Stimulated activated effector memory CD8-positive, alpha-beta T cell treated with anti-CD3 and anti-CD28 coated beads, Interleukin-12 subunit alpha, Interleukin-12 subunit beta, amount 100 ng/mL, for 72 hours (primary cell): ENCODE measurements at places on chromosomes 12 and 14.
A peak's percentile ranks its signal among the peaks of the same experiment; 100 is the strongest.

DNA sequence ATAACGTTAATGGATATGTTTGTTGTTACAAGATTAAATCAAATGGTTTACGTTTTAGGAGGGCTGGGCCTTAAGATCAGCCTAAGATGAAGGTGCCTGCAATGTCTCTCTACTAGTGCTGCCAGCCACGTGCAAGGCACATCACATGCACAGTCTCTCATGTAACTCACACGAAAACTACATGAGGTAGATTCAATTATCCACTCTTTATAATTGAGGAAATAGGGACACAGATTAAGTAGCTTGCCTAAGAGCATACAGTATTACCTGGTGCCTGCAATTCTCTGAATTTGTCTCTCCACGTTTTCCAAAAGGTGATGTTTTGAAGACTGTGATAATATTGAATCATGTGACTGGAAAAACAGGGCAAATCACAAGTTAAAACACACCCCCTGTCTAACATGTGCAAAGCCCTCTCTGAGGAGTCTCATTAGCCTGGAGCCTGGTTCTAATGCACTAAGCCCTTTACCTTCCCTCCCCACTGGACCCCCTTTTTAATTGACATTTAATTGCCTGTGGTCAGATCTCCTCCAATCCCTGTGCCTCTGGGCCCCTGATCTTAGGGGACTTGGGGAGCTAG is 14.6 kb upstream of the ATP2A2 start:
- no peak for DNase-seq

DNA sequence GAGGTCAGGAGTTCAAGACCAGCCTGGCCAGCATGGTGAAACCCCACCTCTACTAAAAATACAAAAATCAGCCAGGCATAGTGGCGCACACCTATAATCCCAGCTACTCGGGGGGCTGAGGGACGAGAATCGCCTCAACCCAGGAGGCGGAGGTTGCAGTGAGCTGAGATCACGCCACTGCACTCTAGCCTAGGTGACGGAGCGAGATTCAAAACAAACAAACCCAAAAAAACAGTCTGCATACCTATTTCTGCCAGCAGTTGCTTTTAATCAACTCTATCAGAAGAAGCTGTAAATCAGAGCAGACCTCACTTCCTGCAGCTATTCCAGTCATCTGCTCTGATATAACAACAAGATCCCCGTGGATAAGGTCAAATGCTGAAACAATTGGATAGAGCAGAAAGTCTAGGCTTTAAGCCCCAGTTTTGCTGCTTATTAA is 50.5 kb downstream of the LIMA1 start:
- DNase-seq = no peak

GRCh38 chr14:60204843-60205774 is 39.9 kb upstream of the DHRS7 start:
- no peak for DNase-seq

DNA sequence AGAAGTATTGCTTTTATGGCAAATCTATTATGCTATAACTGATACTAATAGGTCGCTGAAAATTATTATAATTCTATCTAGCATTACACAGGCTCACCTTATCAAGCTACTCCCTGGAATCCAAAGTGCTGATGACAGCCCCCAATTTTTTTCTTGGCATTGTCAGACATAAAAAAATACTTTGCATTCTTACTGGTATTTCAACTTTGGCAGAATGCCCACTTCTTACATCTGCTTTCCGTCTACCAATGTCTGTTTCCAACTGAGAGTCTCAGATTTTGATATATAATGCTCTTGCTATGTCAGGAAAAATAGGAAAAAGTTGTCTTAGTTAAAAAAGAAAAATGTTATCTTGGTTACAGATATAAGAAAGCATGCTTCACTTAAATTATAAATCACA is 615.4 kb downstream of the C12orf50 start:
- no peak for DNase-seq

DNA sequence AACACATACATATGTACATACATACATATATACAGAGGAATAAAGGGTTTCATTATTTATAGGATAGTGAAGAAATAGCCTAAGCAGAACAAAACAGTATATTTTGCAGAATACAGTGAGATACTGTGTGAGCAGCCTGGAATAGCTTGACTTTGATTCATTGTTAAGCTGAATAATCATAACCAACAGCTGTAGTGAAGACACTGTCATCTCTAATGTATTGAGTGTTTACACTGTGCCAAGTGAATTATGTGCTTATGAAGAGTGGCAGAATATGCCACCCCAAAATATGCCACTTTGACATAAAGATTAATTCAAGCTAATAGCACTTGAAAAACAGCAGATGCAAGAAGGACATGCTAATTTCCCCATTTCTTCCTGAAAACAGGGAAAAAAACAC is 48.2 kb upstream of the LRFN5 start:
- DNase-seq = no peak

GRCh38 chr12:104450700-104451099 is 6.0 kb upstream of the CHST11 start:
- DNase-seq = no peak

DNA sequence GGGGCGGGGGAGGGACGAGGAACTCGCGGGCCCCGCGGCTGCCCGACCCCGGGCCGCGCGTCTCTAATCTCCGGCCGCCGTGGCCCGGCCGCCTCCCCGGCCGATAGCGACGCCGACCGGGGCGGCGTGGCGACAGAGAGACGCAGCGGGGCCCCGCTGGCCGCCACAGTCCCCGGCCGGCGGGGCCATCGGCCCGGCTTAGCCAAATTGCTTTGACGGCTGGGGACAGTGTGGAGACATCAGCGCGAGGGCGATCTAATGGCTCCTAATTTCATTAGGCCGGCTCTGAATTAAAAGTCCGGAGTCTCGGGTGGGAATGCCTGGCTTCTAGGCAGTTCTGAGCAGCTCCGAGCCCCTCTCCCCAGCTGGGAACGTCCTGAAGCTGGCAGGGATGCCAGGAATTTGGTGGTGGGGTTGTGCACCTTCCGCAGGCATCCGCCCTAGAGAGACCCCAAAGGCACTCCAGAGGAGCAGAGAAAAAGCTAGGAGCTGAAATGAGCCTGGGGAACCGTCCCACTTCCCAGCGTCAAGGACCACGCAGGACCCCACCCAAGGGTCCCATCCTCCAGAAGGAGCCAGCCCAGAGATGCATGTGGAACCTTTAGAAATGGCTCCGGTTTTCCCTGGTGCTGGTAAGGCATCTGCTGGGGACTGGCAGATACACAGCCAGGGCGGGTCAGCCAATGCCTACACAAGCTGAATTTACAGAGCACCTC is 9.6 kb downstream of the TBX5 start:
- no peak for DNase-seq

- DNase-seq = no peak
These were observed 338.0 kb downstream of the RMST start for GRCh38 chr12:97800561-97800960.

DNA sequence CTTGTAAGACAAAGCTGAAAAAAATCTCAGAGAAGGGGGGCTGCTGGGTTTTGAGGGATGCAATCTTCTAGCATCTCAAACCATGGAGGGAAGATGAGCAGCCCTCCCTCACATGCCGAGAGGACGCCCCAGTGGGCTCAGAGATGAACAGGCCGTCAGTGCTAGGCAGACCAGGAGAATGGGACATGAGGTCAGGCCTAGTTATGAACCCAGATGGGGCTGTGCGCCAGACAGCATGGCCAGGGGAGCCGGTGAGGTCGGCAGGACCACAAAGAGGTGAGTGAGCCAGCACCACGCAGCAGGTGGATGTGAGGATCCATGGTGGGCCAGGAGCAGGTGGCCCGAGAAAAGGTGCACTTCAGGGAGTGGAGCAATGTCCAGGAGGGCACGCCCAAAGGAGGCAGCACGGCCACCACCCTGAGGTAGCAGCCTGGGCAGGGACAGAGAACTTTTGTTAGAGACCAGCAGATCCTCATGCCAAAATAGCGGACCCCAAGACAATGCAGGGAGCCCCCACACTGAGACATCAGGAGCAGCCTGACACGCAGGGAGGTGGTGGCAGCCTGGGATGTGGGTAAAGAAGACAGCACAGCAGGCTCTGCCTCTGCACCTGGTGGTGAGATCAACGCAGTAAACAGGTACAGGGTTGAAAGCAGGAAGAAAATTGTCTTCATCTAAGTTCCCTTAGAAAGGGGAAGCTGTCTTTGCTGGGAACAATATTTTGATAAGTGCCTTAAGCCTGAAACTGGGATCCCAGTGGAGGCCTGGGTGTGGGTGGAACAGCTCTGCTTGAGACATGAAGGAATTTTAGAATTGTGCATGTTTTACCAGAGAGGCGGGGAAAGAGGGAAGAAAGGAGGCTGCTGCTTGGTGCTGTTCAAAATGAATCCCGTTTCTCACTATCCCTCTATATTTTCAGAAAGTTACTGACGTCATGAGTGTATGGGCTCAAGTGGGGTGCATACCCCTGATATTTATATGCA is 17.8 kb upstream of the MCRS1 start:
- no peak for DNase-seq

GRCh38 chr14:26694521-26694920 is 96.7 kb upstream of the NOVA1 start:
- DNase-seq = no peak

DNA sequence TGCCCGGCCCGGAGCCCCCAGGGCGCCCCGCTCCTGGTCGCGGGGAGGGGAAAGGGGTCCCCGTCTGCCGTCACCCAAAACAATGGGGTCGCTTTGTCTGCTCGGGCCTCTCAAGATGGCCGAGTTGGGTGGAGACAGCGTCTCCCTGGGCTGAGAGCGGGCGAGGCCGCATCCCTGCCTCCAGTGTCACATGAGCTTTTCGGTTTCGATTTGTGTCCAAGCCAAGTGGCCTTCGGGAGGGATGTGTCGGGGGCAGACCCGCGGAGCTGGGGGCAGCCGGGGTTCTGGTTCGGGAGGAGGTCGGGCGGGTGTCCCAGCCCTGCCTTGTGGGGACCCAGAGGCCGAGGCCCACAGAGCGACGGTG is 790 bp downstream of the DYNC1H1 start:
- peak; percentile 44 for DNase-seq

DNA sequence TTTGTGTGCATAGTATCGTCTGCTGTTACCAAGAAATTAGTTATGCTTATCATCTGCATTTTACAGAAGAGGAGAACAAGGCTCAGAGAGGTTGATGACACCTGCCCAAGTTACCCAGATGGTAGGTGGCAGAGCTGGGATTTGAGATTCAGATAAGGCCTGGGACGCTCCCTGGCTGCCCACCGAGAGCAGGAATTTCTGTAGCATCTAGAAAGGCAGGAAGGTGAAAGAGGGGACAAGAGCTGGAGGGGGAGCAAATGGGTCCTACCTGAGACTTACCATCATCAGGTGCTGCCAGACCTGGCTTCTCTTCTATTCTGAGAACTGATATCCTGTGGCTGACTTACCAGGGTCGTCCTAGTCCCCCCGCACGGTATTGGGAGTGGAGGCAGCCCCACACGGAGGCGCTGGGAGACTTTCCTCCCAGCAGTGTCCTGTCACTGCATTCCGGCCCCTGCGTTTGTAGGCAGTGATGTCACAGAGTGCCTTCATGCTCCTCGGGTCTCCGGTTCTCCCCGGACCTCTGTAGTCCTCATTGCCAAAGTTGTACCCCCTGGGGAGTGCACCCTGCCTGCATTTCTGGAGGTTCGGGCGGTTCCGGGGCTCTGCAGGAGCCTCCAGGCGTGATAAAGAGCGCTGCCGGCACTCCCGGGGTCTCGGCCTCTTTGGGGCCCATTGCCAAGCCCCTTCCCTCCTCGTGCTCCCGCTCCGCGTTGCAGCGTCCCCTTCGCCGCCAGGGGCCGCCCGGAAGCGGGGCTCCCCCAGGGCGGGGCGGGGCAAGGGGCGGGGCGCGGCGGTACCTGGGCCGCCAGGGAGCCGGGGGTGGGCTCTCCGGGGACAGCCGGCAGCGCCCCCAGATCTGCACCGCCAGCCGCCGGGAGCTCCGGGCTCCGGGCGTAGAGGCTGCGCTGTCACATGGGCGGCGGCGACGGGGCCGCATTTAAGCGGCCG is at the start of gene CABP1:
CABP1 (plus strand) TSS at position 856 of the 951 bp plus-strand sequence; CDS start at position 916, 60 bp downstream.
- peak; percentile 76 for DNase-seq

GRCh38 chr14:57008534-57008933 is 198.3 kb upstream of the OTX2 start:
- no peak for DNase-seq

- DNase-seq = no peak
These were observed 36.8 kb downstream of the RAD52 start for GRCh38 chr12:912466-913235.

GRCh38 chr14:51817326-51817725 is 43.1 kb upstream of the GNG2 start:
- no peak for DNase-seq

GRCh38 chr14:29895591-29896083 is 32.0 kb downstream of the PRKD1 start:
- DNase-seq = no peak

DNA sequence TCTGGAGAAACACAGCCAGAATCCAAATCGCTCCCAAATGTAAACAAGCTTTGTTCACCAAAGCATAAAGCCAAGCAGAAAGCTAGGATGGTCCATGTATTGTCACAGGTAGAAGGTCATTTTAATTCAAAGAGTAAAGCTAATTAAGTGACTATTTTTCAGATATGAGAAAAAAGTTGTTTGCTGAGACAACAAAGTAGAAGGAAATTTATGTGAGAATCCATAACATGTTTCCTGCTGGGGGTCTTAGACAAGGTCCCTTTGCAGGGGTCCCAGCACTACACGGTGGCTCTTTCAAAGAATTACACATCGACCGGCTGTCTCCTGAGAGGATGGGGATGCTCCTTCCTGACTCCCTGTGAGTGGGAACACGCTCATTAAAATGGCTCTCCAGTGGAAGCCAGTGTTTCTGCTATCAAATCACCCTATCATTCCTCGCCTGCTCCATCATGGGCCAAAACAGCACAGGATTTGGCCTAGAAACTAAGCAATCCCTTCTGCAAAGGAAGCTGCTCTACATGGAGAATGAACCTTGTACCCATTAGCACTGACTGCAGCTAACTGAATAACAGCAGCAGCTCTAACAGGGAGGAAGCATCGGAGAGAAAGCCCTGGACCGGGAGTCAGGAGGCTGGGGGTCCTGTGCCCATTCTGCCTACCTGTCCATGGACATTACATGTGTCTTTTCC is 175.3 kb downstream of the STXBP6 start:
- no peak for DNase-seq

DNA sequence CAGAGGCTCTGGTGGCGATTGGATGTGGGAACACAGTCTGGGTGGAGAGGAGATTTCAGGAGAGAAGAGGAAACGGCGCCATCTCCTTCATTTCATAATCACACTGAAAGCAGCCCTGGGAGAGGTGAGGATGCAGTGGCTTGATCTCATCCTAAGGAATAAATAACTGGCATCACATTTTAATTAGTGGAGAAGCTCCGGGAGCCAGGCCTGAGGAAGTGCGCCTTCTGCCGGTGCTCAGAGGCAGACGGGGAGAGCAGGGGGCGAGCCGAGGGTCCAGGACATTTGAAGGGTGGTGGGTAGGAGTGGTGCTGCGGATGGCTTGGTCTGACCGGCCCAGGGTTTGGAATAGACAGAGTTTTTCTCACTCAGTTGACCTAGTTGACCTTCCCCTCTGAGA is 265.0 kb downstream of the CACNA1C start:
- DNase-seq = no peak

DNA sequence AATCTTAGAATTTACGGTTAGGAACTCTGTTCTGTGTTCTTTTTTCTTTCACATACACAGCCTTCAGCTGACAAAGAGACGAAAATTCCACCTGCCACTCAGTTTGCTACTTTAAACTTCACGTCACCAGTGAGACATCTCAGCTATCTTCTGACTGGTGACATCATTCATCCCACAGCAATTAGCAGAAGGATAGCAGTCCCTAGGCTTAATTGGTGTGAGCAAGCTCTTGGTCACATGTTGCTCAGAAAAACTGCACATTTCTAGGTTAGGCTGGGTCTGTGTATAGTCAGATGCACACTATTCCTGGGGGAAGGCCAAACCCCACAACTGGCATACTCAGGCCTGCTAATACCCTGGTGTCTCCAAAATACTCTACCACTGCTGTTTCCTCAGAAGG is 23.9 kb downstream of the SLC7A7 start:
- DNase-seq = no peak
